ENCODE measurements at places on chromosomes 12 and 14.

- no peak for DNase-seq
These were observed 195.8 kb upstream of the CAND1 start for GRCh38 chr12:67073336-67073735.

DNA sequence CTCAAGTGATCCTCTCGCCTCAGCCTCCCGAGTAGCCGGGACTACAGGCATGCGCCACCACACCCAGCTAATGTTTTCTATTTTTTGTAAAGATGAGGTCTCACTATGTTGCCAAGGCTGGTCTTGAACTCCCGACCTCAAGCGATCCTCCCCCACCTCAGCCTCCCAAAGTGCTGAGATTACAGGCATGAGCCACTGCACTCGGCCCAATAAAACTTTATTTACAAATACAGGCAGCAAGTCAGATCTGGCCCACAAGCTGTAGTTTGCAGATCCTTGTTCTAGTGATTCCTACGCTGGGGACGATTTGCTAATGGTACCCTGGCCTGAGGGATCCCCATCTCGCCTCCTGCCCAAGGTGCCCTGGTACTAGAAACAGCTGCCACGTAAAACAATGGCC, 74.6 kb downstream of the CCDC88C start:
- DNase-seq = no peak

DNA sequence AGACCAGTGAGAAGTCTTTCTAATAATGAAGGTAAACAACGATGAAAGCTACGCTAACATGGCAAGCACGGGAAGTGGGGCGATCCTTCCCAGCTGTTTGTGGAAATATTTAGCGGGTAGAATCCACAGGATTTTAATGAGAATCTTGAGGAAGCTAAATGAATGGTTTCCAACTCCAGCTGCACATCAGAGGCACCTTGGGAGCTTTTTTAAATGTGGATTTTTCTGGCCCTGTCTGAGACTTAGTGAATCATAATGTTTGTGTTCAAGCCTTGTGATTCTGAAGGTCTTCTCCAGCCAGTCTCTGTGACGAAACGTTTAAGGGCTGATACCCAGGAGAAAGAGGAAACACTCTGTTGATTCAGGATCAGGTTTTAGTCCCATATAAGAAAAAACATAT, 169.8 kb downstream of the CAPZA3 start:
- no peak for DNase-seq

GRCh38 chr12:126087692-126088091, 1022.5 kb downstream of the AACS start:
- DNase-seq = no peak

GRCh38 chr12:54411391-54412241, 7.5 kb downstream of the ITGA5 start:
- DNase-seq = no peak

DNA sequence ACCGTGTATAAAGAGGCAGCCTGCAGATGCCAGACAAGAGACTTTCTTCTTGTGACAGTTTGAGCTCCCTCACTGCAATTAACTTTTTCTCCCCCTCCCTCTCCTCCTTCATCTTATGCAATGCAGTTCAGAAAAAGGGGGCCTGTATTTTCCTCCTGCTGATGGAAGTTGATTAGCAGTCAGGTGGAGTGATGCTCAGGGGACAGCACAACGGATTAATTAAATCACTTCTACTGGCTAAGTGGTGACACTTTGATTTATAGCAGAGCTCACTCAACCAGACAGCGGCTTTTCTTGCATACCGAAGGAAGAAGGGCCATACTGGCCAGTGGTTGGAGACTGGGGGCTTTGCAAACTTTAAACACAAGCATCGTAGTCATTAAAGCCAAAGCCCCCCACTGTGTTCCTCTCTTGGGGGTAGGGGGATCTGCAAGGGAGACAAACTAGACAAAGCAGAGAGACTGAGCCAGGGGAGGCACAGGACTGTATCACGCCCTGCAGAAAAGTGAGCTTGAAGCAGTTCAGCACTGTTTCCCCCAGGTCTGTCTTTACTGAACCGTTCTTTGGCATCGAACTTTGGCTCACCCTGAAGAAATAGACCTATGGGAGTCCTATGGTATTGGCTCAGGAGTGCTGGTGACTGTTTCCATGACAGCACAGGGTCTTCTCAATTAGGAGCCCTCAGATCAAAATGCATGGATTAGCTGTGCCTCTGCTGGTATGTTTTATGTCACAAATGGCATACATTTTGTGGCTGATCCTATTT, 47.7 kb downstream of the SPRING1 start:
- no peak for DNase-seq
